Omental fat pad (tissue), 4 donors: ENCODE measurements at places on chromosomes 1 and 21.

- no peak for DNase-seq
Observed at GRCh38 chr1:56631901-56632300, 13.2 kb upstream of the PRKAA2 start.

GRCh38 chr1:154607609-154608396 is at the start of gene ADAR:
ADAR (minus strand) TSS chr1:154608186; CDS start chr1:154608006, 180 bp downstream.
- DNase-seq = peak; percentile 70

DNA sequence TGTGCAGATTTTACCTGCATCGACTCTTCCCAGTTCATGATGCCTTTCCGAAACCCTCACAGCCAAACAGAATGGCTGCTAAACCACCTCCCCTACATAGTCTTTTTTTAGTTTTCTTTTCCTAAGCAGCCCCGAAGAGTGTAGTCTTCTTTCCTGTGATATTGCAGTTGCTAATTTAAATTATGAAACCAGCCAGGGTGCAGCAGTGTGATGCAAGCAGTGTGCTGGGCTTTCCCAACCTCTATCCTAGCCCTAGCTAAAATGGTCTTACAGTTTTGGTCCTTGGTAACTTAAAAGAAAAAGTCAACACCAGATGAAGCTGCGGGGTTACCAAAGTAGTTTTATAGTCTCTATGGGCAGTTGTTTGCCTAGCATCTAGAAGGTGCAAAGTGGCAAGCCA is 82.0 kb upstream of the GCLM start:
- DNase-seq = no peak

- DNase-seq = no peak
Observed at GRCh38 chr1:149917571-149918144, at the start of gene SV2A. SV2A (minus strand) TSS chr1:149917844; CDS start chr1:149913840, 4,004 bp downstream.

DNA sequence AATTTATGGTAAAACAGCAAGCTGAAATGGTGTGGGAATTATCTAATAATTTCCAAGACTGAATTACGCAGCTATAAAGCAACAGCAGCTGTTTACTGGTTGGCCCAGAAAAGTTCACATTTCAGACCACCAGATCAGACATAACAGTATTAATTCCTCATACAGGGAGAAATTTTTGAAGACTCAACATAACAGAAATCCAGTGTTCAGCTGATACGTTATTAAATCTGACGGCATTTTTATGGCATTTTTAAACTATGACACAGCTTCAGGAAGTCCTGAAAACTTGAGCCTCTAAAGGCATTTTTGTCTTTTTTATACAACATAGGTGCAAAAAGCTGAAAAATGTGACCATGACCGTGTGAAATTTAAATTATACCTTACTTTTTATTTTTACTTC is 91.2 kb downstream of the APP start:
- no peak for DNase-seq

- no peak for DNase-seq
Observed at GRCh38 chr1:235142991-235143390, 14.4 kb upstream of the TOMM20 start.

DNA sequence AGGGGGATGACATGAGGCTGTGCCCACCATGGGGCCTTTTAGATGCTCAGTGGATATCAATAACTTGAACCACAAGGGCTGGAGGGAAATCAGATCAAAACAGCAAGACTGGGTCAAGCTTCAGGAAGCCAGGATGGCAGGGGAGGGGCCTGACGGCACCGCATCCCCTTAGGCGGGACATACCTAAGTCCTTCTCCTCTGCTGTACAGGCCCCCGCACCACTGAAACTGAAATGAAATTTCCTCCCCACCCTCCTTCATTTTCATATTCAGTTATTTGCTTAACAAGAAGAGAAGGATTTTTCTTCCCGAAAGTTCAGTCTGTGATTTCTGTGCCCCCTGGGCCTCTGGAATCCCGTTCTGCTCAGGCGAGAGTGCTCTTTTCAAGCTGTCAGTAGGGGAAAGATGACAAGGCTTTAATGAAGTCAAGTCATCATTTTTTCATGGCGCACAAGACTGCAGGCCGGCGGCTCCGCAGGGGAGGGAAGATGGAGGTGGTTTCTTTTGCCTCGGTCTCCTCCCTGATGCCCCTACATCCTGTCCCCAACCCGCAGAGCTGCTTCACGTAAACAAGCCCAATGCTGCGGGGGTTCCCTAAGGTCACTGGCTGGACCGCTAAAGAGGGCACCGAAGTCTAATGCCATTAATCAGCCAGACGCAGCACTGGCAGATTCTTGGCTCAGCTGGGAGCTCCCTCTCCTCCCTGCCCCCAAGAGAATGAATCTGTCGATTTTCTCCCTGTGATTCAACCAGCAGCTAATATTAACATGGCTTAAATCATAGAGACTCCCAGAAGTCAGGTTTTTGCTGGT is 264.8 kb downstream of the C1orf94 start:
- DNase-seq = no peak

- no peak for DNase-seq
Observed at GRCh38 chr1:43321331-43321891, 16.2 kb upstream of the MPL start.

DNA sequence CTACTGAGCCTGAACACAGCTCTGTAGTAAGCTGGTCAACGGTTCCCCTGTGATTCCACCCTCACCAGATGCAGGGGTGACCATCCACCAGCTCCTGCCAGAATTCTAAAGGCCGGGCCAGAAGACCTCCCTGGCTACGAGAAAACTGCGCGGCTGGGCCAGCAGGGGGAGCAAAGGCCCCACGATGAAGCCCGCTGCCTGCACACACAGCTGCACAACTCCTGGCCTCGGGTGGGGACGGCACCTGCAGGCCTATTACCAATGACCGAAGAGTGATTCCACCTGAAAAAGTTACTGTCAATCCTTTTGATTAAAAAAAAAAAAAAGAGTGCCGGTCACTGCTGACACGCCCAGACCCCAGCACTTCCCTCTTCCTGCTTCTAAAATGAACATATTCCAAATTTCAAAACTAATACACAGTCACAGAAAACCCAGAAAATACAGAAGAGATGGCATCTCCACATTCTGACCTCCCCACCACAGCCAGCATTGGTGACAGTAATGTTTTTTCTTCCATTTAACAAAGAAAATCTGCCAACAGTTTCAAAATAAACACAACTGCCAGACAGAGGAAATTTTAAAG is 49.8 kb upstream of the RIPK4 start:
- no peak for DNase-seq

- DNase-seq = no peak
Observed at GRCh38 chr1:88973520-88974137, 18.8 kb downstream of the KYAT3 start.

DNA sequence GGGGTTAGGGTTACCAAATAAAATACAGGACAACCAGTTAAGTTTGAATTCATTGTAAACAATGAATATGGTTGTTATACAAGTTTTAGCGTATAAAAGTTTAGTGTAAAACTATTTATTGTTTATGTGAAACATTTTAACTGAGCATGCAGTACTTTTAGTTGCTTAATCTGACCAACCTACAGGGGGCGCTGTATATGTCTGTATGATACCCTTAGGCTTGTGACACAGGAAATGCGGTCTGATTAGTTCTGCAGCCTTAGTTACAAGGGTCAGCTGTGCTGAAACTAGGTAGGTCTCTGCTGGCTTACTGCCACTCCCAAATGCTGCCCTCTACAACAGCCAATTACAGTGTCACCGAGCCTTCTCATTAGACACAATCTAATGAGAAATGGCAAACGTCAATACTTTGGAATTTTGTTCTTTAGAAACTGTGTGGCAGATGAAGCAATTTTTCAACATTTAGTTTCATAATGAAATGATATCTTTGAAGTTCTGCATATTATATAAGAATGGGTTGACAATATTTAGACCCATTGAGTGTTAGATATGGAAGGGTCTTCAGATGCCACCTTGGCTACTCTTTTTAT is 56.2 kb downstream of the NTNG1 start:
- no peak for DNase-seq

DNA sequence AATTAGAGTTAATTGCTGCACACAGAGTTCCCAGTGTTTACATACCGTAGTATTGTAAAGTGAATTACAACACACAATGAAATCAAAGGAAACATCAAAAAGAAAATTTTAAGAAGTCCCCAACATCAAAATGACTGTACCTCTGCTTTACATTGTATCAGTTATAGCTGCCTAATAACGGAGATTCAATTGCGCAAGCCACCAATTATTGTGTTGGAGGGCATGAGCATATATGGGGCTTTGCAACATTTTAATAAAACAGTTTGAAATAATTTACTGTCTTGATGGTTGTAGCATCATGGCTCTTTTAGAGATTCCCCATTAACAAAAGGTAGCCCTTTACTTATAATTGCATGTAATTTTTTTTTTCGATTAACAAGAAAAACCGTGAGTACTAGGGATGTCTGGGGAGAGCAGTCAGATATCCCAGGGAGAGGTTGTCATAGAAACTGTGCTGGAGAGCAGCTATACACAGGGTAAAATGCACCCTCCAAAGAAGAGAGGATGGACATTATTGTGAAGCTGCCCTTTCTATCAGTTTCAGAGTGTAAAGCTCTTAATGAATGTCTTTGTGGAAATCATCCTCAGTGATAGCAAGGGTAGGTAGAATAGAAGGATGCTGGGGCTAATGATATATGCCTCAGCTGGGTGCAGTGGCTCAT is 55.9 kb upstream of the BTG3 start:
- DNase-seq = no peak

GRCh38 chr1:202011994-202012393 is 1.6 kb downstream of the ELF3 start:
- DNase-seq = no peak
